ENCODE measurements at places on chromosomes 7 and 10.

DNA sequence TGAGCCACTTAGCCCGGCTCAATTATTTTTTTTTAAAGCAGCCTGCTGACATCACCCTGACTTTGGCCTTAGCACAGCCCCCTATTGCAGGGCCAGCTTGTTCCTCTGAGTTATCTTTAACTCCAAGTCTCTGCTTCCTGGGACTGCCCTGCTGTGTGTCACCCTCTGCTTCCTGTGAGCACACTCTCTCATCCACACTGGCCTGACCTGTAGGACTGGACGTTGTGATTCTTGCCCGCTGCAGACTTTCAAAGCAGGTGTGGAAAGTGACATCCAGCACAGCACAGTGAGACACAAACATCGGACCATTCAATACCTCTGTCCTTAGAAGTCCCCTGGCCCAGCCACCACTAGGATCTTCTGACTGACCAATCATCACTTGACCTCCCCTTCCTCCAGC lies 26.4 kb upstream of the HSPA12A start:
- no peak for DNase-seq

GRCh38 chr7:136030330-136030729 lies 53.2 kb upstream of the MTPN start:
- no peak for DNase-seq

GRCh38 chr10:10911471-10911921 lies 106.2 kb upstream of the CELF2 start:
- DNase-seq: no peak

DNA sequence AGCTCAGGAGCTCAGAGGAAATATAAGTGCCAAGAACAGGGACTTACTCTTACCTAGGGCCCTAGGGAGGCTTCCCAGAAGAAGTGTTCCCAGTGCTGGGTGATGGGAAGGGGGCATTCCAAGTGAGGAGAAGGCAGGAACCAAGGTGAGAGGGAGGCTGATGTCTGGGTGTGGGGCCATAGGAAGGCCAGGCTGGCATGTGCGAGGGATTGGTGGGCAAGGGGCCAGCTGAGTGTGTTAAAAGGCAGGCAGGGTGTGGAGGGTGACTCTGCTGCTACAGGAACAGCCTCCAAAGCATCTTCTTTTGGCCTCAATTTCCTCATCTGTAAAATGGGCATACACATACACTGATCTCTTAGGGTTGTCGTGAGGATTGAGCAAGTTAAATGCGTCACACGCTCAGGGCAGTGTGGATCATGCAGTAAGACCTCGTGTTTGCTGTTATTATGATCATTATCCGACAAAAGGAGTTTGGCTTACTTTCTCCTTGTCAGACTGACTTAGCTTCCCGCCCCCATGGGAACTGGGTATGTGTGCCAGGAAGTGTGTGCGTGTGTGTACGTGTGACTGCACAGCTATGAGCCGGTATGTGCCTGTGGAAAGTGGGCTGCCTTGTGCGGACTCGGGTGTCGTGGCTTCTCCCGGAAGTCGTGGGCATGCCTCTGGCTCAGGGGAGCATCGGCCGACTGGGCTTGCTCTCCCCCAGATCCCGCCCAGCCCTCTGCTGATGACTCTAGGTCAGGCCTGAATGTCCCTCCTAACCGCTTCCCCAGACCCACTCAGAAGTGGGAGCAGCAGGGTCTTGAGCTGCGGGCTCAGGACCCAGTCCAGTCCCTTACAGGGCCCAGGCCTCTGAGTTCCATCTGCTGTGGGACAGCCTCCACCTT lies 59.6 kb downstream of the NEURL1 start:
- DNase-seq: no peak

GRCh38 chr7:12695965-12696364 lies 8.5 kb downstream of the ARL4A start:
- DNase-seq: no peak

DNA sequence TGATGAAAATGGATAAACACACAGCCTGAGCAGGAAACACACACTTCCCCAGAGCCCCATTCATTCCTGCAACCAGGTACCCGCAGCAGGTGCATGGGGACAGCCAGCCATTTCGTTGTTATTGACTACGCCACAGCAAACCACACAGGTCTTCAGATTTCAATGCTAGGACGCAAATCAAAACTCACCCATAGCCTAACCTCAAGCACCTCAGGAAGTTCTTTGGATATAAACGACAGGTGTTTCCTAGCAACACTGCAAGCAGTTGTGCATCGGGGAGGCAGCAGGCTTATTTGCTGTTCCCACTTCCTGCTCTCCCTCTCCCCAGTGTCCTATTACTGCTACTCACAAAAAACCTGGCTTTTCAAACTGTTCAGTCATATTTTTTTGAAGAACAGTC lies 176.5 kb upstream of the FRMD4A start:
- DNase-seq: no peak

GRCh38 chr10:58972576-58973234 lies 203.7 kb upstream of the PHYHIPL start:
- DNase-seq: no peak

DNA sequence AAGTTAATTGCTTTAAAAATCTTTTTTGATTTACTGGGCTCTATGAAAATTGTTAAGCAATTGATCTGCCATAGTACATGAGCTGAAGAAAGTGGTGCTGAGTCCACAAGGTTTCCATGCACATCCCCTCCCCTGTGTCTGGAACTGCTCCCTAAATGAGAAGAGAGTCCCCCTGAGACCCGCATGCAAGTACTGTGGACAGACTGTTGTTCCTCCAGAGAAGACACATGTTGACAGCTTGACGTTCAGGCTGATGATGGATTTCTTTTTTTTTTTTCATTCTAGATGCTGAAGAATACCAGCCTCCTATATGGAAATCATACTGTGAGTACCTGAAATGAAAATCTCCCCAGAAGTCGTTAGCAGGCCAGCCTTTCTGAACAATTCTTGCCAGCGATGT lies 159.8 kb downstream of the CHN2 start:
- no peak for DNase-seq

DNA sequence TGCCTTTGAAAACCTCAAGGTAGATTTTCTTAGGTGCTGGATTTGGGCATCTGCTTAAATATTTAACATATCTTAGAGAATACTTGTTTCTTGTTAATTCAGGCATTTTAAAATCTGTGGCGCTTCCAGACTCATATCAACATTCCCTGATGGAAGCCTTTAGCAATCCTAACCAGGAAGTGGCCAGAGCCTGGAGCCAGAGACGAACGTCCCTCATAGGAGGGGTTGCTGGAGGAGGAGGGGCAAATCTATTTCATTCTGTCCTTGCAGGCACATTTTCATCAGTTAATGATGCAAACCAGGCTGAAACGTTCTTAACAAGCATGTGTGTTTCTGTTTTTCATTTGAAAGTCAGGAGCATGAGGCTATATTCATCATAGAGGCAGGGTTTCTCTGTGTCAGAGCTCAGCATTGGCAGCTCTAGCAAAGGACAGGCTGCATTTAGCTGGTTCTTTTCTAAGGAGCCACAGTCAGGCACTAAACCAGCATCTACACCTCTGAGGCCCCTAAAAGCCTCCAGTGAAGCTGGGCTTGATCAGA lies 17.8 kb upstream of the IFIT2 start:
- peak; percentile 93 for DNase-seq

DNA sequence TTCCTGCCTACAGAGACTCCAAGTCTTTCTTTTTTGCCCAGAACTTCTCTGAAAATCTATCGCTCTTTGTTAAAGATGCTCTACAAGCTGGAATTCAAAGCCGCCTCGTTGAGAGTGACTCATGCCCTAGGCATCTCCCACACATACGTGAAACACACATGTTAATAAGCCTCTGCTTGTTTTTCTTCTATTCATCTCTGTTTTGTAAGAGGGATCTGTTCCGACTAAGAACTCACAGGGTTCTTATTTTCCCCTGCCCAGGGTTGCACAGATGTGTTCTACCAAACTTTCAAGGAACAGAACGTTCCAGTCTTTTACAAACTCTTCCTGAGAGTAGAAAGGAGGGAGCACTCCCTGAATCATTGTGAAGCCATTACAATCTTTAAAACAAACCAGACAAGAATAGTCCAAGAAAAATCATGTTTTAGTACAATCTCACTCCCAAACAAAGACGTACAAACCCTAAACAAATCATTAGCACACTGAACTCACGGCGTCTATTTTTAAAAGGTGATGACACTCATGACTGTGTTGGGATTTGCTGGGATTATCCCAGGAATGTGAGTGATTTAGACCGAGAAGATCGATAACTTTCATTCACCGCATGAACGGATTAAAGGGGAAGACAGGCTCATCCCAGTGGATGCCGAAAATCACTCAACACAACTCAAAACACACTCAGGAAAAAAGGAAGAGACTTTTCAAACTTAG lies 55.3 kb upstream of the INPP5A start:
- DNase-seq: no peak

DNA sequence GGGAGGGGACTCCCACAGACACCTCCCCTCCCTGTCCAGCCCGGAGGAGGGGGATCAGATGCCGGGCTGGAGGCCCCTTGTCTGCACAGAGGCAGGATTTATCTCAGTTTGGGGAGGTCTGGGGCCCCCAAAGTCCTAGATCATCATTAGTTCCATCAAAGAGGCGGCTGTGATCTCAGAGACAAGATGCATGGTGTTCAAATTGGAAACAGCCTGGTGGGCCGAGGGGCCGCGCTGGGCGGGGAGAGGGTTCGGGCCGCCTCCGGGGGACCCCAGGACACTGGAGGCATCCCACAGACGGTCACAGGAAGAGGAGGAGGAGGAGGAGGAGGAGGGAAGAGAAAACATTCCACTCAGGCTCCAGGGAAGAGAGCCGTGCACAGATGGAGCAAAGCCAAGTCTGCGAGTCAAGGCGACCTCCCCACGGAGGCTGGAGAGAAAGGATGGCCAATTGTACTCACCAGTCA lies 69.5 kb upstream of the CUX1 start:
- no peak for DNase-seq

- DNase-seq: no peak
Measured at GRCh38 chr10:20624642-20625041, 272.5 kb downstream of the NEBL start.

DNA sequence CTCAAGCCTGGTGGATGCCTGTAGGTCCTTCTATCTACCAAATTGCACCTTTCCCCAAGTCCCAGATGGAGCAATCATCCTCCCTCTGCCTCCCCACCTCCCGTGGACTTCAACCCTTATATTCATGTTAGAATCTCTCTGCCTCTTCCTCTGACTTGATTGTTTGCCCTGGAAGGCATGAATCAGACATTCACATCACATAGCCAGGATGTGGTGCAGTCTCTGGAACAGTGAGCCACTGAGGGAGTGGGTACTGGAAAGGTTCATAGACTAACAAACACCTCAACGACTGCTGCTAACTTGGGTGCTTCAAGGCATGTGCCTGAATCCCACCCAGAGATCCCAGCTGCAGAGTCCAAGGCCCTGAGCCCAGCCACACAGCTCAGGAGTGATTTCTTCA lies 494.0 kb downstream of the TNS3 start:
- DNase-seq: no peak

DNA sequence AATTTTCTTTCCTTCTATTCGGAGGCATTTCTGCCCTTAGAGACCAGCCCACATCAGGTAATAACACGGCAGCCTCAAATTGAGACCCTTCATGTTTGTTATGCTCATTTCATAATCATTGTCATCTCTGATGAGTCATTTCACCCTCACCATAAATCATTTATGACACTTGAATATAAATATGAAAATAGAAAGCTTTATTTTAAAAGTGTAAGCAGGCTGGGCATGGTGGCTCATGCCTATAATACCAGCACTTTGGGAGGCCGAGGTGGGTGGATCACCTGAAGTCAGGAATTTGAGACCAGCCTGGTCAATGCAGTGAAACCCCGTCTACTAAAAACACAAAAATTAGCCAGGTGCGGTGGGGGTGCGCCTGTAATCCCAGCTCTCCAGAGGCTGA lies 57.4 kb upstream of the EGFR start:
- DNase-seq: no peak

GRCh38 chr7:112147793-112148361 lies 58.3 kb downstream of the DOCK4 start:
- peak; percentile 66 for DNase-seq

- DNase-seq: no peak
Measured at GRCh38 chr10:13633689-13634088, 46.9 kb downstream of the PRPF18 start.

- no peak for DNase-seq
Measured at GRCh38 chr7:92423710-92424131, 23.6 kb upstream of the GATAD1 start.

DNA sequence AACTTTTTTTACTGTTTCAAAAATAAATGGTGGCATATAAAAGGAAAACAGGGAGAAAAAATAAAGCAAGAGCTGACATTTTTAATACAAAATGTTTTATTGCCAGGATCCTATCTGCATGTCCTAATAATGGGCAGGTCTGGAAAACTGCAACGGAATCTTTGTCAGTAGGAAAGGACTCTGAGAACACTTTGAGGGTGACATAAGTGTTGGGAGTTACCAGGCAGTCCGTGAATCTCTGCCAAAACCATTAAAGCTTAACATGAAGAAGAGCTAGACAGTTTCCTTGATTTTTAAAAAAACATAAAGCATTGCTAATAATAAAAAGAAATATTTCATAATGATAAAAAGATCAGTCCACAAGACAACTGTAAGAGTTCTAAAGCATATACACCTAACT lies 80.7 kb downstream of the AGMO start:
- no peak for DNase-seq

- peak; percentile 9 for DNase-seq
Measured at GRCh38 chr7:104814671-104815400, 199.2 kb upstream of the KMT2E start.

DNA sequence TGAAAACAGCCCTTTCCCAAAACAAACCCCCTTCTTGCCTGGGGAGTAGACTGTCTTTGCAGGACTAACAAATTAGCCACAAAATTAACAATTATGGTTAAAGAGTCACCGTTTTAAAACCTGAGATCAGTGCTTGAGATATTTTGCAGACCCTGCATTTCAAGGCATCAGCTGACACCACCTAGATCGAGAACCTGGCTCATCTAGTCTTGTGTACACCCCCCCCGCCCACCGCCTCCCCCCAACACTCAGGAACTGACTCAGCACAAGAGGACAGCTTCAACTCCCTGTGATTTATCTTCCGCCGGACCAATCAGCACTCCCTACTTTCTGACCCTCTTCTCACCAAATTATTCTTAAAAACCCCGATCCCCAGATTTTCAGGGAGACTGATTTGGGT lies 737.1 kb downstream of the PHTF2 start:
- DNase-seq: no peak

- DNase-seq: no peak
Measured at GRCh38 chr7:86784765-86785164, 141.1 kb downstream of the GRM3 start.

- peak; percentile 59 for DNase-seq
Measured at GRCh38 chr10:97169911-97170693, 15.7 kb downstream of the SLIT1 start.

GRCh38 chr10:10985361-10985760 lies 32.3 kb upstream of the CELF2 start:
- no peak for DNase-seq

GRCh38 chr10:44065788-44066526 lies 318.9 kb downstream of the CXCL12 start:
- no peak for DNase-seq

DNA sequence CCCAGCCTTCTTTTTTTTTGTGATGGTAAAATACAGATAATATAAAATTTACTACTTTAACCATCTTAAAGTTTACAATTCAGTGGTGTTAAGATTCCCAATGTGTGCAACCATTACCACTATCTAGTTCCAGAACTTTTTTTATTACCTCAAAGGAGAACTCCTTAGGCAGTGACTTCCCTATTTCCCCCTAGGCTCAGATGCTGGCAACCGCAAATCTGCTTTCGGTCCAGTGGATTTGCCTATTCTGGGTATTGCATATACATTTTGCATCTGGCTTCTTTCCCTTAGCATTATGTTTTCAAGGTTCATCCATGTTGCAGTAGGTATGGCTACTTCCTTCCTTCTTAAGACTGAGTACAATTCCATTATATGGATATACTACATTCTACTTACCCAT lies 56.5 kb downstream of the AFAP1L2 start:
- no peak for DNase-seq

GRCh38 chr7:41222746-41223145 lies 480.1 kb downstream of the INHBA start:
- DNase-seq: no peak
